Thyroid gland (tissue), 4 donors: ENCODE measurements at places on chromosomes 2 and 18. TPM values are rescaled to one million over a fixed set of nuclear protein-coding genes. Genes with fewer than 3 reads are reported as not detected.

Gene ASB18
- total RNA-seq = not detected

DNA sequence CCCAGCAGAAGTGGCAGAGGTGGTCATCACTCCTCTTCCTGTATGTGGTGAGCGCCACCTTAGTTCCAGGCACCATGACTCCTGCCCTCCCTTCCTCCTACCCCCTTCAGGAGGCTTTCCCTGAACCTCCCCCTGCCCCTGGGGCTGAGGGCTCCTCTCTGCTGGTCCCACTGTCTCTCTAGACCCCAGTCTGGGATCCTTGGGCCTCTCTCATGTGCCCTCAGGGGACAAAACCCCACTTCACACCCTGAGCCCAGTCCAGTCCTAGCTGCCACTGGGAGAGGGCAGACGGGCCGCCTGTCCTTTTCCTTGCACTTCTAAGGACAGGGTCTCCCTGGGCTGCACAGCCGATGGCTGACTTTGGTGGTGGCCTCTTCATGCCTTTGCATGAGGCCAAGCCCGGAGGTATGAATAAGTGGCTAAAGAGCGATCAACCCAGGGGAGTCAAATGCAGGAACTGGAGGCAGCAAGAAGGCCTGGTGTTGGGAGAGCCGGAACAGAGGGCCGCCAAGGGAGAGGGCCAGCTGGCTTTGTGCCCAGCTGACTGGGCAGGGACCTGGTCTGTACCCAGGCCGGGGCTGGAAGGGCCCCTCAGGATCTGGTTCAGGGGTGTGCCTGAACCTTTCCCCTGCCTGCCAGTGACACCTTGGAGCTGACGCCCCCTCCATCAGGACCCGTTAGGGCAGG lies 29.5 kb downstream of the GLI2 start:
- DNase-seq = no peak

- DNase-seq = peak; percentile 81
Observed at GRCh38 chr2:119383410-119384140, 16.8 kb downstream of the DBI start.

Gene RESP18
- not detected for total RNA-seq

Gene RMDN2
- 14.4 TPM for total RNA-seq

DNA sequence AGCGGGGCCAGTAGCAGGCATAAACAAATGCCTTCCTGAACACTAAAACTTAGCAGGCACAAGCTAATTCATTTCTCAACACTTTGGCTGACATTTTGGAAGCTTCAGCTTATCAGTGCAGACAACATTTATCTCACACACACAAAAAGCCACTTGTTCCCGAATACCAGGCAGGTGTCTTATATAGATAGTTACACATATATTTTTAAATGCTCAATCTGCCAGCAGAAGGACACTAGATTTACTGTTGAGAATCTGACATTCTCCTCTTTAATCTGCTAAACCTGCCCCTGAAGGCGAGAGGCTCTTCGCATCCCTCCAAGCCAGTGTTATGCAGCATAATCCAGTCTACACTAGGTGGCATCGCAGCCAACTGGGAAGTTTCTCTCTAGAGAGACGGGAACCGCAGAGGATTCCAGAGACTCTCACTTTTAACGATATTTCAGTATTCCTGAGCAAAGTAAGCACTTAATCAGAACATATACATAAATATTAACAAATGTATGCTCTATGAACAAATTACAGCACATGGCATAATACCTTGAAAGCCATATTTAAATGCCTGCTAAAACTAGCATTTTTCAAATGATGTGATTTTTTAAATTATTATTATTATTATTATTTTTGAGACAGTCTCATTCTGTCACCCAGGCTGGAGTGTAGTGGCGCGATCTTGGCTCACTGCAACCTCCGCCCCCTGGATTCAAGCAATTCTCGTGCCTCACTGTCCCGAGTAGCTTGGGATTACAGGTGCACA lies 90.2 kb upstream of the SCG2 start:
- DNase-seq = peak; percentile 55

Gene MC4R
- total RNA-seq = not detected

DNA sequence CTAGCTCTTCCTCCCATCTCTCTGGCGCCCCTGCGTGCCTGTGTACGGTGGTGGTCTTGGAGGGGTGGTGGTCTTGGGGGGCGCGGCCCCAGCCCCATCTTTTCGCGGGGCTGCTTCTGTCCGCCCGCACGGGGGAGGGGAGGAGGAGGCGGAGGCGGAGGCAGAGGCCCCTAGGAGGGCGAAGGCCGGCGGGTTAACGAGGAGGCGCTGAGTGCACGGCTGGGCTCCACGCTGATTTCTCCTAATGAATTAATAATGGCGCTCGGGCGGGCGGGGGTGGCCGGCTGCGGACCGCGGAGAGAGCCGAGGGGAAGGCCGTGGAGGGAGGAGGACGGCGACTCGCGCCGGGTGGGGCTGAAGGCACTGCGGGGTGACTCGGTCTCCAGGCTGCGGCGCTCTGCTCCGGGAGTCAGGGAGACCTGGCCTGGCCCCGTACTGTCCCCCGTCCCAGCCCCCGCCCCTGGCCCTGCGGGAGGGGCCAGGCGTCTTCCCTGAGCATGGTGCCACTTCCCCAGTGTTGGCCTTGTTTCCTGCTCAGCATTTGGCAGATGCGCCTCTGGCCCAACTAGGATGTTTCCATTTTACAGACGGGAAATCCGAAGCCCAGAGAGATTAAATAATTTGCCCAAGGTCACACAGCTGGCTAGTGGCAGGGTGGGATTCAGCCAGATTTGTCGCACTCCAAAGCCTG lies 6.0 kb downstream of the GAREM2 start:
- DNase-seq = peak; percentile 19

DNA sequence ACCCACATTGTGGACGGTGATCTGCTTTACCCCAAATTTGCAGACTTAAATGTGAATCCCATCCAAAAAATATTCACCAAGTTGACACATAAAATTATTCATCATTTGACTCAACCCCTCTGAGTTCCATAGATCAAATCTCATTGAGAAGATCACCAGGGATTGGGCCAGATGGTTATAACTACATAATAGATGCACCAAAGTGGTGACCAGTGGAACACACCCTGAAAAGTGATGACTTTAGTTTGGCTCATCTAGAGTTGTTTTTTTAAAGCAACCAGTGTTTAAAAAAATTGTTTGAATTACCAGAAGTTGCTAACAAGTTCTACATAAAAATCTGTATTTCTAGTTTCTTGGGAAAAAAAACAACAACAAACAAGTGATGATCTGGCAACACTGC lies 155.0 kb downstream of the PLCL1 start:
- no peak for DNase-seq

DNA sequence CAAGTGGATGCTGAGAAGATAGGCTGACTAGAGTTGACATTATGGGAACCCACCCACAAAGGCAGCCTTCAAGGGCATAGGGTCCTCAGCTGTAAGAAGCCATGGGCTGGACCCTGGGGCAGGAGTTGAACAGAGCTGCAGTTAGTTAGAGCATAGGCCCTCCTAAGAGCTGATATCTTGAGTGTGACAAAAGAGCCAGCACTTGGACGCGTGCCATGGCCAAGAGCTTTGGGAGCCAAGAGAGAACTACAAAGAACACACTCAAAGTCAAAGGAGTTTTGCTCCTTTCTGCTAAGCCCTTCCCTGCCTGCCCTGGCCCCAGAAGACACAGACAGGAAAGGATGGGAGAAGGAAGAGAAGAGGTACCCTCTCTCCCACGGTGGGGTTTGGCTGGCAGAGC lies 29.9 kb upstream of the AGAP1 start:
- DNase-seq = peak; percentile 95

DNA sequence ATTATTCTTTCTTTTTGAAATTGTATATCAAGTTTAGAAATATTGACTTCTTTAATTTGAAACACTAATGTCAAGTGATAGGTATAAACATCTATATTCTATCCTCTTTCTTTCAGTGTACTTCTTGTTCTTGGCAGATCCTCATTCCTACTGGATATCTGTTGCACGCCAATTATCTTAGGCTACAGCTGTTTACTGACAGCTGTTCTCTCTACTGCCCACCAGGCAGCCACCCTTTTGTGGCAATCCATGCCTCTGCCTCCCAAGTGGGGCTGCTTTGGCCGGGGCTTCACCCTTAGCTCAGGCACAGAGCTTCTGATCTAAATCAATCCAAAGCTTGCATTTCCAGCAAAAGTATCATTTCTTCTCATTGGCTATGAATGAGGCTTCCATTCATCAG lies 50.6 kb upstream of the ITSN2 start:
- DNase-seq = no peak

DNA sequence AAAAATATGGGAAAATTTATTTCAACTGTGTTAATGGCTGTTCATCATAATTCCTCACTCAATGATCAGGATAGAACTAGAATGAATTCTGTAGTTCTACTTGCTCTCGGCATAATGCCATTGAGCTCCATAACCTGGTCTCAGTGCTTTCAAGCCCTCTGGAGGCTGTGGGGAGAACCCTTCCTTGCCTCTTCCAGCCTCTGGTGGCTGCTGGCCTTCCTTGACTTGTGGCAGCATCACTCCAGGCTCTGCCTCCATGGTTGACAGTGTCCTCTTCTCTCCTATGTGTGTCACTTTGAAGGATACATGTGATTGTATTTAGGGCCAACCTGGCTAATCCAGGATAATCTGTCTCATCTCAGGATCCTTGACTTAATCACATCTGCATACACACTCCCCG lies 26.9 kb upstream of the CABYR start:
- DNase-seq = no peak

Gene EIF5B
- total RNA-seq = 24.8 TPM

DNA sequence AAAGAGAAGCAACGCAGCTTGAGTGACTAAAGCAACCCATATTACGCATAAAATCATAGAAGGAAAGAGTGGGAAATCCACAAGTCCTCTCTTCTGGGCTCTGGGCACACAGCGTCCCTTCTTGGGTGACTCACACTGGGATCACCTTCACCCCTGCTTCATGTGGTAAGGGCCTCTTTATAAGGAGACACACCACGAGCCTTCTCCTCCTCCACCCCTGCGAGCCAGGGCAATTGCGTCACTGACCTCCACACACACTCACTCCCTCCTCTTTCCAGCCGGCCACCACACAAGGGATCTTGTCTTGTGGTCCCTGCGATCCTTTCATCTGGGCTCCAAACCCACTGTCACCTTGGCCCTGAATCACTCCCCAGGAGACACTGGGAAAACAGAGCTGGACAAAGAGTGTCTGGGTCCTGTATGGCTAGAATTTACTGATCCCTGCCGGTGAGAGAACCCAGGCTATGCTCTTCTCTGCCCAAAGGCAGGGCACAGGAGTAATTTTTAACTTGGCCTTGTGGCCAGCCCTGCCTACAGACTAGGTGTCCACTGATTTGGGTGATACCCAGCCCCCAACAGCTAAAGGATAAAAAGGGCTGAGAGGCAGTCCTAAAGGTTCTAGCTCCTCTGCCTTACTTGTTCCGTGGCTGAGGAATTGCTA lies 35.3 kb downstream of the NHEJ1 start:
- no peak for DNase-seq

DNA sequence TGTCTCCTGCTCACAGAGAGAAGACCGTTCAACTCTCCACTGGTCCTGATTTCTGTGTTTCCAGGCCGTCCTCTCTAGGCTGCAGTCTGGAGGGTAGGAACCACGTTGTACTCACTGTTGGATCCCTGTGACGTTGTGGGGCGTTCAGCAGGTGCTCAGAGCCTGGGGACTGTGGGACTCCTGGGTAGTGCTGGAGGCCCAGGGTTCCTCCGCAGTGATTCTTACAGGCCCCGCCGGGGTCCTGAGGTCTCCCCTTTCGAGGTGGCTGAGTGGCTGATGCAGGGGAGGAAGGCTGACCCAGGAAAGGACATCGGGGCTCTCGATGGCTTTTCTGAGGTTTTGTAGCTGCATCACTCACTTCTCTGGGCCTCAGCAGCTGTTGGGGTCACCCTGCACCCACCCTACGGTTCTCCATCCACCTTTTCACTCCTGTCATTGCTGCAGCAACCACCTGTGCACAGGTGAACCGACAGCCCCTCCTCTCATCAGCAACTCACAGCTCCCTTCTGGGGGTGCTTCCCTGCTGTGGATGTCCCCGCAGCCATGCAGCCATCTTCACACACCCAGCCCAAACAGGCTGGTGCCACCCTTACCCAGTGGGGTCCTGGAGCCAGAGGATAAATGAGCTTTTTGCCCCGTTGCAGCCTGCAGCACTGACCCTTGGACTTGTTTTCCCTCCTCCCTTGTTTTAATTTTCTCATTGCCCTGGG lies 169.6 kb upstream of the HDAC4 start:
- no peak for DNase-seq

DNA sequence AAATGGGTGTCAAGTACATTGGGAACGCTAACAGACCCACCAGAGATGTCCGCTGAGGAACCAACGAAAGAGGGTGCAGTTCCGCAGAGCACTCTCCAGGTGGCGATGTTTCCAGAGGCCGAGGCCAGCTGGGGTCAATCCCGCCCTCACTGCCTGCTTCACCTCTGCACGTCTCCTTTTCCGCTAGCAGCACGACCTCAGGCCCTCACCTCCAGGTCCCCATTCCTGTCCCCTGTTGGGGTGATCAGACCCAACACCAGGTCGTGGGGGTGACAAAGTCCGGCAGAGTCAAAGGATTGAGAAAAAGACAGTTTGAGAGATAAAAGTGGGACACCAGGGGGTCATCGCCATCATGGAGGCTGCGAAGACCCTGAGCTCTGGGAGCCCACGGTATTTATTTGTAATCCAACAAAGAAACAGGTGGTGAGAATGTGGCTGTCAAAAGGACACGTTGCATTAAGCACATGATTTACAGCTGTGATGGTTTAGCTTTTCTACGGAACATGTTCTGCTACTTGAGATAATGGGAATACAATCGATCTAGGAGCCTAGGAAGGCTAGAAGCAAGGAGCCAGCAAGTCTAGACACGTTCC lies 27.3 kb downstream of the ZAP70 start:
- peak; percentile 44 for DNase-seq
